Esophagus squamous epithelium (tissue), 5 donors: ENCODE measurements at places on chromosomes 16 and 17. TPM values are rescaled to one million over a fixed set of nuclear protein-coding genes. Genes with fewer than 3 reads are reported as not detected.

DNA sequence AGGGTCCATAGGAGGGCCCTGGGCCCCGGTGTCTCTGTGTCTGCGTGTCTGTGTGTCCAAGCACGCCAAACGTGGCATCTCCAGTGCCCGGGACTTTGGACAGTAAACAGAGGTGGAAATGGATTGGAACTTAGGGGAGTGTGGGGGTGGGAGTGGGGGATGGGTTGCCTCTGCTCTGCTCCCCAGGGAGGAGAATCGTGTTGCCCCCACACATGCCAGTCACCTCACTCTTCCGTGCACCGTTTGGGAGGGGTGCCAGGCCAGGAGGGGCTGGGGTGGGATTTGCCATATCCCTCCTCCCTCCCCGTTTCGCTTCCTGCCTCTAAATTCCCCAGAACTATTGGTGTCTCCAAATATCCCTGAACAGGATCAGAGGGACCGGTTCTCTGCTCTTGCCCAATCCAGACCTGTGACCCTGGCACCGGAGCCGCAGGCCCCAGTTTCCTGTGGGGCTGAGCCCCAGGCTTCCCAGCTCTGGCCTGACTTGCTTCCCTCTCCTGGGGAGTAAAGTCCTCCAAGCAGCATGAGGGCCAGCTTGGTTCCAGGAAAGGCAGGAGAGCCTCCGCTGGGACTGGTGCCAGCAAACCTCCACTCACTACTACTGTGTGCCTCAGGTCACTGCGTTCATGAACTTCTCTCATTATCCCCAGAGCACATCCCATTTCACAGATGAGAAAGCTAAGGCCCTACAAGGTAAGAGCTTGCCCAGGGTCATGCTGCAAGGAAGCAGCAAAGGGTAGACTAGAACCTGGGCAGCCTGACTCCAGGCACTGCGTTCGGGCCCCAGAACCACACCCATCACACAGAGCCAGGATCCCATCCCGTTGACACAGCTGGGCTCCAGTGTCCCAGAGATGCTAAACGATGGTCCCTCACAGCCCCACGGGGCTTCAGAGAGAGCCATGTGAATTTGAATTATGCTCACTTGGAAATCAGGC, at the start of gene ASGR1:
Gene ASGR1, minus strand, starts transcription at position 54 of the 938 bp plus-strand sequence. CDS start 807 bp downstream, outside the sequence.
- H3K4me3 ChIP-seq = no peak within 1 kb of the TSS
- no peaks in the 10 kb centered on the region for H3K27me3 ChIP-seq
- peaks cover 14% of the 10 kb centered on the region for H3K4me1 ChIP-seq
- DNase-seq = no peak
- no peaks in the 10 kb centered on the region for H3K36me3 ChIP-seq
- no peak within 1 kb of the TSS for H3K27ac ChIP-seq

GRCh38 chr17:63096426-63096825, 130.4 kb downstream of the TANC2 start:
- H3K4me3 ChIP-seq = no peak overlapping the region
- no peak overlapping the region for H3K27ac ChIP-seq
- H3K4me1 ChIP-seq = peaks cover 3% of the 10 kb centered on the region
- no peaks in the 10 kb centered on the region for H3K27me3 ChIP-seq
- no peaks in the 10 kb centered on the region for H3K36me3 ChIP-seq
- no peak for DNase-seq

GRCh38 chr17:52027620-52028295, 130.8 kb downstream of the CA10 start:
- no peak overlapping the region for H3K27ac ChIP-seq
- H3K27me3 ChIP-seq = no peaks in the 10 kb centered on the region
- no peaks in the 10 kb centered on the region for H3K36me3 ChIP-seq
- no peaks in the 10 kb centered on the region for H3K4me1 ChIP-seq
- no peak overlapping the region for H3K4me3 ChIP-seq
- DNase-seq = no peak

BOLA2B gene
- 228 TPM for total RNA-seq

TP53TG3B gene
- not detected for total RNA-seq

SLC6A2 gene
- 0.76 TPM for total RNA-seq
